ENCODE measurements at places on chromosomes 2 and 18.

- DNase-seq: no peak
Measured at GRCh38 chr2:67993329-67993728, 69.5 kb downstream of the C1D start.

DNA sequence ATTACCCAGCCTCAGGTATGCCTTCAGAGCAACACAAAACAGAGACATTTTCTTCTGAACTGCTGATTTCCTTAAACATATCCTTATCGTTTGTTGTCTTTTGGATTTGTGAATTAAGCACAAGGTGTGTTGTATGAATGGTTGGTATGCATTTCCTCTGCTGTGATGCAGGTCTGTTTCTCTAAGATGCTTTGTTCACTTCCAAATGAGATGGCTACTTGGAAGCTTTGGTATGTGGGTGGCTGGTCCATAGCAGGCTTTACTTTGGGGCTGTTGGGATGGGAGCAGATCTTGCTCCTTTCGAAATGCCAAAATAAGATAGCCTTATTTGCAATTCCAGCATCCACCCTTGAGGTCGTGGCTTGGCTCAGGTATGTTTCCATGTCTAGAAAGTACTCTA, 257.2 kb downstream of the INSIG2 start:
- no peak for DNase-seq

DNA sequence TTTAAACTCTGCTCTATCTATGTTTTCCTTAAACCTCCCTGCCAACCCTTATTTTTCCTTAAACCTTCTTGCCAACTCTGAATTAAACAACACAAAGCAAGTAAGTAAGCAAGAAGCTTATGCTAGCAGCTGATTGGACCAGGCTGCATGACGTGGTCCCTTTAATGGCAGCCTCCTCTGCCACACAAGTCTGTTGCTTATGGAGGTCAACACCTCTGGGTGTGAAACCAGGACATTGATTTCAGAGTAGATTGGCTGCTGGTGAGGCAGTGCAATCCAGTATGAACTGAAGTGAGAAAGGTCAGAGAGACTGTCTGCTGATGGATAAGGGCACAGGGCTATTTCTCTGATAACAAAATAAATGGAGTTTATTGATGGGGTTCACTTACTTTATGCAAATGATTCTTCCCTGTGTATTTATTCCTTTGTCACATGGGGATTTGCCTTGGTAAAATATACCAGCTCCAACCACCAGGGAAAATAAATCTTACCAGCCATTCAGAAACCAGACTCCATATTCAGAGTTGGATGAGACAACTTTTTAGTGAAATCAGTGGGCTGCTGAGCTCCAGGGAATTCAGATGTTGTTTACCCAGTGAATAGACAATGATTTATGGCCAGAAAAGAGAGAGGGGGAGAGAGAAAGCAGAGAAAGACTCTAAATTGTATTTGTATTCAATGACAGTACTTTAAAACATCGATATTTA, 112.2 kb upstream of the NCKAP5 start:
- DNase-seq: no peak

- no peak for DNase-seq
Measured at GRCh38 chr2:222671259-222672067, at the start of gene MOGAT1. Gene MOGAT1 (plus strand): TSS chr2:222671658. CDS start chr2:222671786, 128 bp downstream.

DNA sequence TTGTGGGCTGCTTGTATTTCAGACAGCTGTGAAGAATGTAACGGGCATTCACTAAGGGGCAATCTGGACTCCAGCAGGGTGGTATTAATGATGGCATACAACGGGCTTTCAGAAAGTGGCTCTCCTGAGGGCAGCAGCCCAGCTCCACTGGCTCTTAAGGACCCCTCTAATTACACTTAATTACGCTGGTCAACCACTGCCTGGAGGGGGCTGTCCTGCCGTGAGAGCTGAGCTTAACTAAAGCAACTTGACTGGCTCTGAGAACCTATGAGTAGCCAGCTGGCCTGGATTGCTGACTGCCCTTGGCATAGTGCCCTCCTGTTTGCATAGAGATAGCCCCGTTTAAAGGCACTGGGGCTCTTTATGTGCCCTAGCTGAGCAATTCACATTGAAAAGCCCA, 3.8 kb downstream of the LIPG start:
- DNase-seq: no peak

DNA sequence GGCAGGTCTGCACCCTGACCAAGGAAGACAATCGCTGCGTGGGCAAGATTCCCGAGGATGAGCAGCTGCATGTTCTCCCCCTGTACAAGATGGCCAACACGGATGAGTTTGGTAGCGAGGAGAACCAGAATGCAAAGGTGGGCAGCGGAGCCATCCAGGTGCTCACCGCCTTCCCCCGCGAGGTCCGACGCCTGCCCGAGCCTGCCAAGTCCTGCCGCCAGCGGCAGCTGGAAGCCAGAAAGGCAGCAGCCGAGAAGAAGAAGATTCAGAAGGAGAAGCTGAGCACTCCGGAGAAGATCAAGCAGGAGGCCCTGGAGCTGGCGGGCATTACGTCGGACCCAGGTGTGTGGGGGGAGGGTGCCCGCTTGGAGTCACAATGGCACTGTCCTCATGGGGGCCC, 48.4 kb downstream of the BOLA3 start:
- no peak for DNase-seq

GRCh38 chr18:56414357-56414756, 224.0 kb downstream of the TXNL1 start:
- no peak for DNase-seq

DNA sequence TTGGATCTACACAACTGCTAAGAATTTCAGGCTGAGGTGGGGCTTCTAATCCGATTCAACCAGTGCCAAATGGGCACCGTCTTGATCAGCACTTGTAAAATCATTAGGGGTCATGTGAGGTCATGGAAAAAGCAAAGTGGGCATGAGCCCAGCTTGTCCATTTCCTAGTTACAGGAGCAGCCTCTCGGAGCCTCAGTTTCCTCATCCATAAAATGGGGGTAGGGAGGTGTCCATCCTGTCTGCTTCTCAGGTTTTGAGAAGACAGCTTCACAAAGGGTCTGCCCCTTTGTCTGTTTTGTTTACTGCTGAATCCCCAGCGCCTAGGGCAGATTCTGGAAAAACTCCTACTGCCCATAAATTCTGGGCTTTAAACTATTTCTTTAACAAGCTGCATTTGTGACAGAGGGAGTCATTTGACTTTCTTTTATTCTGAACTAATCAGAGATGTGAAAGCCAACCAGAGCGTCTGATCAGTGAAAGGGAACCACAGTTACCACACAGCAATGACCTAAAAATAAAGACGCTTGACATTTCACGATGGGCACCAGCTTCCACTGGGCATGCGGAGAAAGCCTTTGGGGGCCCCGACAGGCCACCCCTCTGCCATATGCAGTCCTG, 38.9 kb downstream of the DNMT3A start:
- peak; percentile 23 for DNase-seq

GRCh38 chr2:40242315-40242714, 209.6 kb downstream of the SLC8A1 start:
- DNase-seq: no peak

- no peak for DNase-seq
Measured at GRCh38 chr2:158967114-158967730, 1.2 kb upstream of the TANC1 start.

DNA sequence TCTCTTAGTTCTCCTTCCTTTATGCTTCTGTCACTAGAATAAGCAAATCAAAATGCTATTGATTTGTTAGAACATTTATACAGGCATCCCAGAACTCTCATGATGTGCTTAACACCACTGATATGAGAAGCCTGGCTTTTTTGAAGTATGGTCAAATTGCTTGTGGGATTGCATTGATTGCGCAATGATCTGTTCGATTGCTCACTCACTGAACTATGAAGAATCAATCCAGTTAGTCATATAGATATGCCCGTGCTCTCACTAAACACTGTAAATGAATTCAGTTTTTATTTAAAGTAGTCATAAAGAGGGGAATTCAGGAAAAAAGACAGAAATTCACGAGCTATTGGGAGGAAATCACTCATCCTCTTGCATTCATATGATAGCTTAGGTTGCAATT, 1237.8 kb downstream of the SUCLG1 start:
- no peak for DNase-seq

- no peak for DNase-seq
Measured at GRCh38 chr2:196798980-196799379, 503 bp downstream of the GTF3C3 start.

DNA sequence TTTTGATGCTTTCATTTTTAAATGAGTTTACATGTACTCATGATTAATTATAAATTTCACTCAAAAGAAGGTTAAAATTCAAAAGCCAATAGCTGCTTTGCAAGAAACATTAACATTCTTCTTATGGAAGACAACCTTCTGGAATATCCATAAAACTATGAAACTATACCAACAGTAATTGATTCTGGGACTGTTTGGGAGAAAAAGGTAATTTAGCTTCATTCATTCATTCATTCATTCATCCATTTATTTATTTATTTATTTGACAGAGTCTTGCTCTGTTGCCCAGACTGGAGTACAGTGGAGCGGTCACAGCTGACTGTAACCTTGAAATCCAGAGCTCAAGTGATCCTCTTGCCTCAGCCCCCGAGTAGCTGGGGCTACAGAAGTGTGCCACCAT, 110.3 kb downstream of the NBAS start:
- DNase-seq: no peak

- DNase-seq: no peak
Measured at GRCh38 chr18:58609536-58609993, 19.3 kb downstream of the ALPK2 start.

- DNase-seq: no peak
Measured at GRCh38 chr2:23592061-23592685, 207.2 kb downstream of the KLHL29 start.

DNA sequence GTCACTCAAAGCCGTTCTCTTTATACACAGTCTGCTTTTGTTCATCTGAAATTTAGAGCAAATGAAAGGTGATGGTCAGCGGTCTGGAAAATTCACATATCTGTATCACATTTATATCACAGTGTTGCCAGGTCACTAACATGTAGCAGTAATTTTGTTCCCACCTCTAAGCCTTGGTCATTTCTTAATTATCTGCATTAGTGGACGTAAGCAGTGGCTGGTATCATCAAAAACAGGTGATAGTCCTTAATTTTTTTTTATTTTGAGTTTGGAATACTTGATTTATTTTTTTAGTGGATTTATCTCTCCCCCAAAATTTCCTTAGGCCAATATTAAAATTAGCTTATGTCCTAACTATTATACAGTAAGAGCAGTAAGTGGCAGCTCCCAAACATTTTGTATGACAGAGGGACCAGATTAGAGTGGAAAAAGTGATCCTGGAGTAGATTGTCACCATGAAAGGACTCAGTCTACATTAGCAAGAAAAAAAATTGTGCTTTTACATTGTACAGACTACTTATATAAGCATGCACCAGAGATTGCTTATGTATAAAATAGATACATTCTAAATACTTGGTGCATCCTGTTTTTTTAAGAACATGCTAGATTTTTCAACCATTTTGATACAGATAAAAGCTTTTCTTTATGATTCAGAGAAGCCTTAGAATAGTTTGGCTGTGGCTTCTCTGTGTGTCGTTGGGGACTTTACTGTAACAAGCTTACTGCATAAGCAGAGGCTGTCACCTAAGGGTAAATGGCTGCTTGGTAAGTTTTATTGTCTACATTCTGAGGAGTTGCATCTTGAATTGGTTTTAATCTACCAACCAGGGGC, 65.0 kb downstream of the MAPRE2 start:
- DNase-seq: no peak

- no peak for DNase-seq
Measured at GRCh38 chr2:217114117-217114516, 254.3 kb upstream of the TNP1 start.

DNA sequence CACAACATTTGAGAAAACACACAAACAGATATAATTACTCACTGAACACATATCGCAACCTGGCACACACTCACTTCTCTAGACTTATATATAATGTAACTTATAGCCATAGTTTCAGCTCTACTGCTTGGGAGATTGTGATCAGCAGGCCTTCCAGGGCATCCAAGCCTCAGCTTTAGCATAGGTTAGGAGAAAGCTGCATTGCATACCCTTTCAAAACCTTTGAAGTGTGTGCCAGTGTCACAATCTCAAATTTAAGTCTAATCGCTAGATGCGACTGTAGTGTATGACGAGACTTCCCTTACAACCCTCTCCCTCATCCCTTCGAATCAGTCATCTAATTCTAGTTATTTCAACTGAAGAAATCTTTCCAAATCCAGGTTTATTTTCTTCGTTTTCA, 30.9 kb downstream of the SLC66A3 start:
- no peak for DNase-seq

- DNase-seq: no peak
Measured at GRCh38 chr18:69948919-69949537, 1.4 kb upstream of the CD226 start.

DNA sequence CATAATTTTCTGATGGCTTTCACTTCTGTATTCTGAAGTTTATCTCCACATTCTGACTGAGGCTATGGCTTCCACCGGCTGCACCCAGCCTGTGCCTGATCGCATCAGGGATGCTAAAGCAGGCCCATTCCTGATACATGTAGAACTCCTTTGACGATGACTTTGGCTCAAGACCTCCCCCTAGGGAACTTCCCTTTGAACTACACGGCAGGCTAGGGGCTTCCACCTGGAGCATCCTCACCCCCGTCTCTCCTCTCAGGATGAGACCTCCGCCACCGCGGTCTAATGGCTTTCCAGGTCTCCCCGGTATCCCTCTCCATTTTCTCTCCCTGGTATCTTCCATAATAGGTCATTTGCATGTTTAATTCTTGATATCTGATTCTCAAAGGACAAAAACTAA, 214.9 kb upstream of the CHST9 start:
- no peak for DNase-seq

DNA sequence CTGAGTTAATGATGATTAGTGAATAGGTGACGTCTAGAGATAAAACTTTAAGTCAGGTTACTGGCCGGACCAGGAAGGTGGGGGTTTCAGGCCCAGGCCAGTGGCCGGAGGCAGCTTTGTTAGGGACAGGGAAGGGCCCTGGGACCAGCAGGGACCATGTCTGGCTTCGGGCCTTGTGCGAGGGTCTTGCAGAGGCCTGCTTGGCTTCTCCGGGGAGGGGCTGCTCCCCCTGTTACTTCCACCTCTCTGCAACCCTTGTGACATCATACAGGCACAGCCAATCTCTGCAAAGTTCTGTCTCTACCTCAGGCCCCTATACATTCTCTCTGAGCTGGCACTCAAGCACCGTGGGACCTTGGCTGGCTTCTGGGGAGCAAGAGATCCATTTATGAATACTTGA, at the start of gene ALLC:
Gene ALLC (plus strand): TSS at position 320 of the 400 bp plus-strand sequence. CDS start 12,958 bp downstream, outside the sequence.
- DNase-seq: no peak

DNA sequence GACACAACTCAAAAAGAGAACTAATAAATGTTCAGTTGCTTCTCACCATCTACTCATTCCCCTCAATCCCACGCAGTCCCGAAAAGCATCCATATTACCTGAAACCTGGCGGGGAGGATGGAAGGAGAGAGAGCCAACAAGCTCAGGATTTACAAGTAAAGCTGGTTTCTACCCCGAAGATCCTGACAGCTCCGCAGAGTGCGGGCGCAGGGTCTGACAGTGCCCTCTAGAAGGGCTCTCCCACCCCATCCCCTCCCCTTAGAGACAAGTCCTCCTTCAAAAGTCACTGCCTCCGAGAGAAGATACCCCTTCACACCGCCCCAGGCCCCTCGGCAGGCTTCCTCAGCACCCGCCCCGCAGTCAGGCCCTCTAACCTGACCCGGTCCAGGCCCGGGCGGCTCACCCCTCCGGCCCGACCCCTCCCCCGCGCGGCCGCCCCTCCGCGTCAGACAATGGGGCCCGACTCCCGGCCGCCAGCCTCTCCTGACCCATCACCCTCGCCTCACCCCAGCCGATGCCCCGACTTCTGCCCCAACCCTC, 550 bp downstream of the RAB1A start:
- DNase-seq: peak; percentile 60

GRCh38 chr18:55404832-55405465, 183.0 kb downstream of the TCF4 start:
- no peak for DNase-seq

Data from NAMALWA (cell line).